Activated CD8-positive, alpha-beta T cell treated with anti-CD3 and anti-CD28 coated beads, Interleukin-2, amount 10 ng/mL, durations not matched to agents 7 days and 5 days (primary cell): ENCODE measurements at places on chromosomes 16 and 17. TPM values are rescaled to one million over a fixed set of nuclear protein-coding genes. Genes with fewer than 3 reads are reported as not detected.
A peak's percentile ranks its signal among the peaks of the same experiment; 100 is the strongest.

GRCh38 chr16:14278749-14279148 lies 207.6 kb downstream of the MRTFB start:
- DNase-seq: no peak
- H3K4me1 ChIP-seq: no peaks in the 10 kb centered on the region
- H3K27ac ChIP-seq: no peak overlapping the region
- H3K4me3 ChIP-seq: no peak overlapping the region
- H3K36me3 ChIP-seq: no peaks in the 10 kb centered on the region

DNA sequence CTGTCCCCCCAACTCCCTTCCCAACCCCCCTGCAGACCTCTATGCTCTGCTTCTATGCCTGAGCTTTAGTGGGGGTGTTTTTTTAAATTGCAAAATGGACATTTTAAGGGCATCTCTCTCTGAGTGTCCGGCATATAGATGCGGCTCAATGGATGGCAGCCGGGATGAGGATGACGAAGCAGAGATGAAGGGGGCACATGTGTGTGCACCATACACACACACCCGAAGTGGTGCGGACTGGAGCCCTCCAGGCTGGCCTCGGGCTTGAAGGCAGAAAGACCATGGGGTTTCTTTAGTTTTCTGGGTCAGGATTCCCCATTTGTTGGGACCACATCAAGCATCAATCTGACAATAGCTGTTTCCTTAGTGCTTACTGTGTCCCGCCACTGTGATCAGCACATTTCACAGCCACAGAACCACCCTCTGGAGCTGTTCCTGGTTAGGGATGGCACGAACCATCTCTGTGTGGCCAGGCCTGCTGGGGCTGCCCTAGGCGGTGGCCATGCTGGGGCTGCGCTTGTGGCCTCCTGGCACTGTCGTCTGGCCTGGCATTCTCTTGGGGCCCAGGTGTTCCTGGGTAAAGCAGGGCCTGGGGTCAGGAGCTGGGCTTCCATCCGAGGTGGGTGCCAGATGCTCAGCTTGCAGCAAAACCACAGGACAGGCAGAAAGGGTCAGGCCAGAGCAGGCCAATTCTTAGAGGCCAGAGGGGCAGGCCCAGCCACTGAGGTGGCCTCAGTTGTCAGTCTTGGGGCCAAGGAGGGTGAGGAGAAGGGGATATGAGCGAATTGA lies 49.9 kb downstream of the NT5M start:
- H3K27me3 ChIP-seq: no peaks in the 10 kb centered on the region
- no peak overlapping the region for H3K27ac ChIP-seq
- H3K36me3 ChIP-seq: no peaks in the 10 kb centered on the region

- no peaks in the 10 kb centered on the region for H3K4me1 ChIP-seq
- peaks cover 2% of the 10 kb centered on the region for H3K36me3 ChIP-seq
- no peaks in the 10 kb centered on the region for H3K27me3 ChIP-seq
- H3K27ac ChIP-seq: no peak overlapping the region
- no peak overlapping the region for H3K4me3 ChIP-seq
Observed at GRCh38 chr16:71648921-71649320, 22.9 kb downstream of the MARVELD3 start.

- H3K36me3 ChIP-seq: peaks cover 63% of the 10 kb centered on the region
- H3K4me1 ChIP-seq: peaks cover 85% of the 10 kb centered on the region
- H3K27me3 ChIP-seq: no peaks in the 10 kb centered on the region
- peak overlapping the region; percentile 43 for H3K4me3 ChIP-seq
- H3K27ac ChIP-seq: peak overlapping the region; percentile 96
Observed at GRCh38 chr16:87854053-87854906, 15.0 kb downstream of the SLC7A5 start.

Gene ARL16
- total RNA-seq: 21.3 TPM

DNA sequence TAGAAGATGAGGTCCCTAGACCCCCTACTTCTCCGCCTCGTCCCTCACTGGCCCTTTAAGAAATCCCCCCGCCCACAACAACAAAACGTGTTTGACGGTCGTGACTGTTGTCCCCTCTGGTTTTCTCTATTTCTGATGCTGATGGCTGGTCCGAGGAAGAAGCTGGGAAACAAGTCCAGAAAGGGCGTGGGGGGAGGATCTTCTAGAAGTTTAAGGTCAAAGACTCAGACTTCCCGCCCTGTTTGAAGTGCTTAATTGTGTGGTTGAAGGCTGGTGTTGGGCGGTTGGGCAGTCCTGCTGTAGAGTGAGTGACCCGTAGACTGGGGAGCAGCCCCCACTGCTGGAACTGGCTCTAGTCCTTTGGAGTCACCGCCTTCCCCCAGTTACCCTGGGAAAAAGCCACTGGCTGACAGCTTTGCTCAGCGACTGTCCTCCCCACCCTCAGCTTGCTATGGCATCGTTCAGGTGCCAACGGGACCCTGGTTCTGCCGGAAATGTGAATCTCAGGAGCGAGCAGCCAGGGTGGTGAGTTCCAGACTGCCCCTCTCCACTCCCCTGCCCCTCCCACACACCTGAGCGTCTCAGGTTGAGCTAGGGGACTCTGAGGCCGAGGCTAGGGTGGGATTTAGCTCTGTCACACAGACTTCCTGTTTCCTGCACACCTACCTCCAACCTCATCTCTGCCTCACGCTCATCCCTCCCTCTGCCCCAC lies 1.6 kb downstream of the MLLT6 start:
- DNase-seq: peak; percentile 49
- H3K36me3 ChIP-seq: peaks cover 50% of the 10 kb centered on the region
- no peaks in the 10 kb centered on the region for H3K27me3 ChIP-seq
- H3K27ac ChIP-seq: peak overlapping the region; percentile 92
- peaks cover 63% of the 10 kb centered on the region for H3K4me1 ChIP-seq

DNA sequence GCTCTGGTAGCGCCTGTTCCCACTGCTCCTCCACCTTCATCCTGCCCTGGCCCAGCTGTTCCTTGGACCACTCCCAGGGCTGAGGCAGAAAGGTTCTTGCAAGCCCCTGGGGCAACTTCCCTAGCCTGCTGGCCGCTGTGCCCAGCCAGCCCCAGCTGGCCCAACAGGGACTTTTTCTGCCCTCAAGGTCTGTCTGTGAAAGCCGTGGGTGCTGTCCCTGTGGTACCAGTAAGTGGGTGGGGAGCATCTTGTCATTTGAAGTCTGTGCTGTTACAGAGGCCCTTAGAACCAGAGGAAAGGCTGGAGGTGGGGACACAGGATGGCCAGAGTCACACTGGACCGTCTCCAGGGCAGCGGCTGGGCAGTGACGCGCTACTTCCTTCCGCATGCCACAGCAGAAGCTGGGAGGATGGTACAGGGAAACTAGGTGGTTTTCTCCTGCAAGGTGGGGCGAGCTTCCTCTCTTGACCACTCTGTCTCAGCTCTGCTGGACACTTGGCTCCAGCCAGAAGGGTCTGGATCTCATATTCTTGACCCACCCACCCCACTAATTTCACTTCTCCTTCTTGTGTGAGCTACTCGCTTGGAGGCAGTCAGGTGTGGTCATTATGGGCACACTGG lies 87.8 kb downstream of the PLCG2 start:
- H3K4me3 ChIP-seq: no peak overlapping the region
- no peaks in the 10 kb centered on the region for H3K4me1 ChIP-seq
- no peaks in the 10 kb centered on the region for H3K36me3 ChIP-seq

Gene ETV4
- total RNA-seq: 3.9 TPM

- no peaks in the 10 kb centered on the region for H3K4me1 ChIP-seq
- H3K4me3 ChIP-seq: no peak overlapping the region
Observed at GRCh38 chr17:12896180-12896785, 107.0 kb downstream of the ARHGAP44 start.

DNA sequence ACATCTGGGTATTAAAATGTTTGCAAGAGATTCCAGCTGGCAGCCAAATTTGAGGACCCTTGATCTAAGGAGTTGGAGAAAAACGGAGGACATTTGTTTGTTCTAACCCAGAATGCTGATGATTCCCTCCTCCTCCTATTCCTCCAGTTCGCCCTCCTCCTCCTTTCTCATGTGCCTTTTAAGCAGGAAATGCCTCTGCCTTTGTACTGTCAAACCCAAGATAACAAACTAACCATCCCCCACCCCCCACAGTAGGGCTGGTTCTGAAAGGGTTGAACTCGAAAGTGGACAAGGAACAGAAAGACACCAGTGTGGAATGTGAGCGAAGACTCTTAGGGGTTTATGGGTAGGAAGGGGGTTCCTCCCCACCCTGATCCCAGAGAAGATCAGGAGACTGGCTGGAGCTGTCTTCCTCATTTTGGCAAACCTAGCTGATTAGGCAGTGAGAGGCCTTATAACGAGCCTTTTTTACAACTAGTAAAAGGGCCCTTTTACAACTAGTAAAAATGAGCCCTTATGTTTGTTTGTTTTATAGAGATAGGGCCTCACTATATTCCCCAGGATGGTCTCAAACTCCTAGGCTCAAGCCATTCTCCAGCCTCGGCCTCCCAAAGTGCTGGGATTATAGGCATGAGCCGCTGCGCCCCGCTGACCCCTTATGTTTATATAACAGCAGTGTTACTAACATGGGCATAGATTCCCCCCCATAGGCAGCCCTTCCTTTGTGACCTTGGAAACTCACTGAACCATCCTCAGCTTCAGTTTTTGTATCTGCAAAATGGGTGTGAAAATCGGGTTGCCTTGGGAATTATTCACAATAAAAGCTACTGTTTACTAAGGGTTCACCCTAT lies 975 bp downstream of the CHD9 start:
- DNase-seq: peak; percentile 26
- H3K27ac ChIP-seq: peak overlapping the region; percentile 89
- no peaks in the 10 kb centered on the region for H3K27me3 ChIP-seq
- peak overlapping the region; percentile 87 for H3K4me3 ChIP-seq

- peaks cover 44% of the 10 kb centered on the region for H3K27me3 ChIP-seq
- DNase-seq: no peak
- no peak within 1 kb of the TSS for H3K27ac ChIP-seq
- H3K4me3 ChIP-seq: no peak within 1 kb of the TSS
Observed at GRCh38 chr17:8001976-8002720, at the start of gene GUCY2D. TSS of gene GUCY2D (plus strand) at chr17:8002615. CDS start at chr17:8003048, 433 bp downstream.

Gene TMC8
- 258 TPM for total RNA-seq

DNA sequence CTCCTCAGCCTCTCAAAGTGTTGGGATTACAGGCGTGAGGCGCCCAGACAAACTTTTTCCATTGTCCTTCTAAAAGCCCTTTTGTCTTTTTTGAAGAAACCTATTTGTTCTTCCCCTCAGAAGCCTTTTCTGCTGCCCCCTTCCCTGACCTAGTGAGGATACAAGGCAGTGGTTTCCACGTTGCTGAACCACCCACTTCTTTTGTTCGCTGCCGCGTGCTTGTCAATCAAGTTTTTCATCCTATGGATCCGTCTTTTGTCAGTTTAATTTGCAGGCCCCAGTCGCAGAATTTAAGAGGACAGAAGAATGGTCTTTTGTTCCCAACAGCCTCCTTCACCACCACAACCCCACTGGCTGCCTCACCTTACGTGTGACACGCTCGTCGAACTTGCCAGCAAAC lies 20.2 kb upstream of the GNG13 start:
- no peak overlapping the region for H3K4me3 ChIP-seq
- DNase-seq: no peak
- H3K36me3 ChIP-seq: no peaks in the 10 kb centered on the region
- H3K27ac ChIP-seq: no peak overlapping the region

DNA sequence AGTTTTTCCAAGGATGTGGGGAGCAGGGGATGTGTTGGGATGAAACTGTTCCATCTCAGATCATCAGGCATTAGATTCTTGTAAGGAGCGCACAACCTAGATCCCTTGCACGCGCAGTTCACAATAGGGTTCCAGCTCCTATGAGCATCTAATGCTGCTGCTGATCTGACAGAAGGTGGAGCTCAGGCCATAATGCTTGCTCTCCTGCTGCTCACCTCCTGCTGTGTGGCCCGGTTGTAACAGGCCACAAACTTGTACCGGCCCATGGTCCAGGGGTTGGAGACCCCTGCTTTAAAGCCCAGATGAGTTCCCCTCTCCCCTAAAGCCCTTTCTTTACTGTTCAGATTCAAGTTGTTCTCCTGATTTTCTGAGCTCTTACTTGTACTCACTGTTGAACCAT lies 44.8 kb downstream of the RNF135 start:
- H3K4me1 ChIP-seq: no peaks in the 10 kb centered on the region
- H3K27ac ChIP-seq: no peak overlapping the region
- no peak overlapping the region for H3K4me3 ChIP-seq
- DNase-seq: no peak

Gene HIC1
- 70.8 TPM for total RNA-seq

Gene NPB
- 0.18 TPM for total RNA-seq

Gene CACNG1
- not detected for total RNA-seq

Gene ZNF385C
- total RNA-seq: 0.47 TPM

GRCh38 chr17:27817731-27818130 lies 17.4 kb upstream of the NOS2 start:
- peaks cover 5% of the 10 kb centered on the region for H3K36me3 ChIP-seq
- DNase-seq: no peak
- no peaks in the 10 kb centered on the region for H3K27me3 ChIP-seq
- H3K4me3 ChIP-seq: no peak overlapping the region

GRCh38 chr17:60065136-60065535 lies 13.6 kb downstream of the HEATR6 start:
- H3K27ac ChIP-seq: no peak overlapping the region
- DNase-seq: no peak
- H3K4me3 ChIP-seq: no peak overlapping the region

Gene ITGAD
- 0.68 TPM for total RNA-seq

GRCh38 chr16:11240636-11241473 lies 15.1 kb downstream of the SOCS1 start:
- DNase-seq: peak; percentile 54
- H3K4me1 ChIP-seq: peaks cover 23% of the 10 kb centered on the region
- peak overlapping the region; percentile 64 for H3K4me3 ChIP-seq
- H3K36me3 ChIP-seq: peaks cover 11% of the 10 kb centered on the region
- no peak overlapping the region for H3K27ac ChIP-seq

DNA sequence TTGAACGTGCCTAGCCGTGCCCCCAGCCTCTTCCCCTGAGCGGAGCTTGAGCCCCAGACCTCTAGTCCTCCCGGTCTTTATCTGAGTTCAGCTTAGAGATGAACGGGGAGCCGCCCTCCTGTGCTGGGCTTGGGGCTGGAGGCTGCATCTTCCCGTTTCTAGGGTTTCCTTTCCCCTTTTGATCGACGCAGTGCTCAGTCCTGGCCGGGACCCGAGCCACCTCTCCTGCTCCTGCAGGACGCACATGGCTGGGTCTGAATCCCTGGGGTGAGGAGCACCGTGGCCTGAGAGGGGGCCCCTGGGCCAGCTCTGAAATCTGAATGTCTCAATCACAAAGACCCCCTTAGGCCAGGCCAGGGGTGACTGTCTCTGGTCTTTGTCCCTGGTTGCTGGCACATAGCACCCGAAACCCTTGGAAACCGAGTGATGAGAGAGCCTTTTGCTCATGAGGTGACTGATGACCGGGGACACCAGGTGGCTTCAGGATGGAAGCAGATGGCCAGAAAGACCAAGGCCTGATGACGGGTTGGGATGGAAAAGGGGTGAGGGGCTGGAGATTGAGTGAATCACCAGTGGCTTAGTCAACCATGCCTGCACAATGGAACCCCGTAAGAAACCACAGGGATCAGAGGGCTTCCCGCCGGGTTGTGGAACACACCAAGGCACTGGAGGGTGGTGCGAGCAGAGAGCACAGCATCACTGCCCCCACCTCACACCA lies 724 bp downstream of the GAA start:
- peak overlapping the region; percentile 86 for H3K27ac ChIP-seq
- H3K36me3 ChIP-seq: no peaks in the 10 kb centered on the region
- H3K27me3 ChIP-seq: peaks cover 6% of the 10 kb centered on the region
- peak; percentile 32 for DNase-seq
